ENCODE measurements at places on chromosomes 5 and 9. TPM values are rescaled to one million over a fixed set of nuclear protein-coding genes. Genes with fewer than 3 reads are reported as not detected.

GRCh38 chr9:87498046-87498810 lies 561 bp downstream of the DAPK1 start:
- peak; percentile 28 for DNase-seq

- peak; percentile 38 for DNase-seq
Measured at GRCh38 chr5:111461255-111461671, 51.1 kb downstream of the STARD4 start.

Gene GNA14
- 6.1 TPM for total RNA-seq

Gene MARCHF11
- total RNA-seq = not detected

DNA sequence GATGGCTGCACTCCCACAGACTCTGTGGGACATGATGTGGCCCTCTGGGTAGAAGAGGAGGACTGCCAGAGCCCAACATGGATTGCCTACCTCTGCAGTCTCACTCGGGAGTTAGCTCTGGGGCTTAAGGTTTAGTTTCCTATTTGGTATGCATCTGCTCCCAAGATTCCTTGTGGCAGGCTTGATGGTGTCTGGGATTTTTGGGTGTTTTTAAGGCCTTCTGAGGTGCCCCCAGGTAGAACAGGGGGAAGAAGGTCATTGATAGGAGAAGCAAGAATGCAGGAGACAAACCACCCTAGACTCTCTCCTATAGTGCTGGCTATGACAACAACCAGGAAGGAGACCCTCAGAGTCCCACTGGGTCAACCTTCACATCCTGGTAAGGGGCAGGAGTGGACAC lies 46.7 kb upstream of the CXCL14 start:
- DNase-seq = no peak

GRCh38 chr5:162209005-162209605 lies 141.5 kb downstream of the GABRG2 start:
- no peak for DNase-seq

DNA sequence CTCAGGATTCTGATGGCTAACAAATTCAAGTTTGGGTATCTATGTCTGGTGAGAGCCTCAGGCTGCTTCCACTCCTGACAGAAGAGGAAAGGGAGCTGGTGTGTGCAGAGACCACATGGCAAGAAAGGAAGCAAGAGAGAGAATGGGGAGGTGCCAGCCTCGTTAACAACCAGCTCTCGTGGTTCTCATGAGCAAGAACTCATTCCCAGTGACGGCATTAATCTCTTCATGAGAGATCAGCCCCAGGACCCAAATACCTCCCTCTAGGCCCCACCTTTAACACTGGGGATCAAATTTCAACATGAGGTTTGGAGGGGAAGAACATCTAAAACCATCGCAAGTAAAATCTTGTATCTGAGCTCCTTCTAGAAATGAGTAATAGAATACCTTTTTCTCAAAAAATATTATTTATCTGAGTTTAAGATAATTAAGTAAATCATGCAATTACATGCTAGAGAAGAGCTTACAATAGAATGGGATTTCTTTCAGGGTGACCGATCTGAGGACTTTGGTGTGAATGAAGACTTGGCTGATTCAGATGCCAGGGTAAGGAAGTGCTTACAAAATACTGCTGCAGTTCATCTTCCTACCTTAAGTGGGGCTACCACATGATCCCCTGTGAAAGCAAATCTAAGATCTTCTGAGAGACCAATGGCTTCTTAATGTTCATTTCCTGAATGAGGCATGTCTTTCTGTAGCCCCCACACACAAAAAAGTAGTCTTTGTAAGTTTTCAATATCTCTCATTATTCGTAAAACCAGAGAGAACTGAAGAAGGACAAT lies 11.5 kb downstream of the ANXA1 start:
- DNase-seq = no peak

DNA sequence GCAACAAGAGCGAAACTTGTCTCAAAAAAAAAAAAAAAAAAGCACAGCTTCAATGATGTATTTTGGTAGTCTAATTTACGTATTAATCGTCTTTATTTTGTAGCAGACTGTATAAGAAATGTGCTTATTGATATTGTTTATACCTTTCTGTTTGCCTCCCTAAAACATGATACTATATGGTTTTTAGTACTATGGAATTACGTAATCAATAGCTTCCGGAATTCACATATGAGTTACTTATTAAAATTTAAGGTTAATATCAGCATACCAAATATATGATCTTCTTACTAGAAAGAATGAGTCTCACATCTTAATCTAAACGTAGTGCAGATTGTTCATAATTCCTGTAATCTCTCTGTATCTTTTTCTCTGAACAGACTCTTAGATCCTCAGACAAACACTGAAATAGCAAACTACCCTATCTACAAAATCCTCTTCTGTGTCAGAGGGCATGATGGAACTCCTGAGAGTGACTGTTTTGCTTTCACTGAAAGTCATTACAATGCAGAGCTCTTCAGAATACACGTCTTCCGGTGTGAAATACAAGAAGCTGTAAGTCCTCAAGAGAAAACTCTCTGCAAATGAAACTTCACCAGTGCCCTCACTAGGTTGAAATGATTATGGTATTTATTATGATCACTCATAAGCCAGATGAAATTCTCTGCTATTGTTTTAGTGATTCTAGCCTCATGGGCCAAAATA lies 44.4 kb upstream of the GPR21 start:
- no peak for DNase-seq

DNA sequence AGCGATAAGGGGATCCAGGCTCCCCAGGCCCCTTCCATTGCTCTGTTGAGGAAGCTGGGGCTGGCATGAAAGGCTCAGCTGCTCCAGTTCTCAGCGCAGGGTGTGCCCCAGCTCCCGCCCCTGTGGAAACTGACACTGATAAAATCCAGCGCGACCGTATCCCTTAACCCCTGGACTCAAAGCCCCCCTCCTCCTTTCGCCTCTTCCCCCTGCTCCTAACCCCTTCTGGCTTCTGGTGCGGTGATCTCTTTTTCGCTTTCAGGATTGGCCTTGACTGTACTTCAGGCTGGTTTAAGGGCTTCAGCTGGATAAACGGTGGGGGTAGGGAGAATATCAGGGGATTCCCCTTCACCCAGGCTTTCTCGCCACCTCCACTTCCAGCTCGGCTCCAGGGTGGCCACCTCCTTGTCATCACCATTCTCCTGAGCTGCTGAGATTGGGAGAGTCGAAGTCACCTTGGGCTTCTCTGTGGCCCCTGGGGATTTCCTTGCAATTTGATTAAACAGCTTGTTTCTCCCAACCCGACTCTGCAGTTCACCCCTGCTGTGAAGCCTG lies 843 bp downstream of the BSPRY start:
- DNase-seq = no peak

- no peak for DNase-seq
Measured at GRCh38 chr9:132141948-132142594, 19.8 kb upstream of the NTNG2 start.

- no peak for DNase-seq
Measured at GRCh38 chr5:40025586-40025985, 600.8 kb upstream of the DAB2 start.

Gene OR1Q1
- total RNA-seq = 0.81 TPM

Measured in fibroblast of the aortic adventitia (primary cell).